ENCODE measurements at places on chromosomes 5 and 9.

- DNase-seq = no peak
Observed at GRCh38 chr5:107597803-107598202, 72.9 kb downstream of the EFNA5 start.

GRCh38 chr9:115923410-115923809 is 230.2 kb upstream of the PAPPA start:
- no peak for DNase-seq

- no peak for DNase-seq
Observed at GRCh38 chr5:103356350-103357091, 98.0 kb downstream of the MACIR start.

DNA sequence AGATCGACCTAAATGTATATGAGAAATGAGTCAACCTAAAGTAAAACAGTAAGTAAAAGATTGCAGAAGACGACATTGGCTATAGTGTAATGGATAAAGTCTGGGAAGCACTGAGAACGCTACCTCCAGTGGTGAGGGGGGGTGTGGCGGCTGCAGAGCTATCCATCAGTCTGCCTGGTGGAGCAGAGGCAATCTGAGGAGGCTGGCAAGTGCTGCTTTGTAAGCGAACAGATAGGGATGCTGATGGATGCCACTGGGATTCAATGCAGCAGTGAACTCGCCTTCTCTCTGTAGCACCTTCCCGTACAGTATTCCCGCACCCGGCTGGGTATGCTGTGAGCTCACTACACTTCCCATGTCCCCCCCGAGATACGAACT is 261.5 kb downstream of the NSG2 start:
- DNase-seq = no peak

DNA sequence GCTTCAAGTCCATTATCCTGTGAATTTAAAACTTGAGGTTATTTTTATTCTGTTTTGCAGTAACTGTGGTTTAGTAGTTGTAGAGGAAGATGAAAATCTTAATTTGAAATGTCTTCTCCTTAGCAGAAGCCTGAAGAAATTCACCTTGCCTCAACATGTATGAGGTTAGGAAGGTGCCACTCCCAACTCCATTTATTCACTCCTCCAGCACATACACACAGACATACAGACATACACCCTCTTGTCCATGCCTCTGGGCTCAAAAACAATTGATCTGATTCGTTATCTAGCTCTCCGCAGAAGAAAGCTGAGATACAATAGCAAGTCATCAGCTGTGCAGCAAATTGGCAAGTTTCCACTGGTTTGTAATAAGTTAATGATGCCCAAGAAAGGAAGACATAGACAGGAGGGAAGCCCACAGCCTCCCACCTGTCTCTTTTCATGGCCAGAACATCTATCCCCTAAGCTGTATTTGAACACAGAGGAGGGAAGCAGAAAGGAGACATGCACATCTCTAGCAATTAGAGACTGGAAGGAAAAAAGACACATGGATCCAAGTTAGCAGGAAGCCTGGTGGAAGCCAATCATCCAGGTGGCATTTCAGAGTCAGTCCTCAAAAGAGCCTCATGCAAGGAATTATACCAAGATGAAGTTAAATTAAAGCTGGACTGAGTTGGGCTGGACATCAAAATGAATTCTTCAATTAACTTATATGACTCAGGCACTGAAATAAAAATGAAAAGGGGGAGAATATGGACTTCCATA is 257.9 kb downstream of the ASTN2 start:
- DNase-seq = peak; percentile 54

DNA sequence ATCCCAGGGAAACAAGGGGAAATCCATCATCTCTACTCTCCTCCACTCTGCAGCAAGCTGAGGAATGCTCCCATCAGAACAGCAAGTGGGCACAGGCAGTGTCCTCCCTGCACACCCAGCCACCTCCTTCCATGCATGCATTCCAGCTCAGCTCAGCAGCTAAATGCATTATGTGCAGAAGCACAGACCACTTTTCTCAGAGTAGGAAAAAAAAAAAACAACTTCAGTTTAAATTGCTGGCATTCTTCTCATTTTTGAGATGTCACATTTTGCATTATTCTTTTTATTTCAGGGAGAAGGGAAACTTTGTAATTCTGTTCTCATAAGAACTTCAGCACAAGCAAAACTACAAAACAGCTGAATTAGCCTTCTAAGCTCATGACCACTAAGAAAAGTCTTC is 312.2 kb downstream of the SEMA5A start:
- no peak for DNase-seq

DNA sequence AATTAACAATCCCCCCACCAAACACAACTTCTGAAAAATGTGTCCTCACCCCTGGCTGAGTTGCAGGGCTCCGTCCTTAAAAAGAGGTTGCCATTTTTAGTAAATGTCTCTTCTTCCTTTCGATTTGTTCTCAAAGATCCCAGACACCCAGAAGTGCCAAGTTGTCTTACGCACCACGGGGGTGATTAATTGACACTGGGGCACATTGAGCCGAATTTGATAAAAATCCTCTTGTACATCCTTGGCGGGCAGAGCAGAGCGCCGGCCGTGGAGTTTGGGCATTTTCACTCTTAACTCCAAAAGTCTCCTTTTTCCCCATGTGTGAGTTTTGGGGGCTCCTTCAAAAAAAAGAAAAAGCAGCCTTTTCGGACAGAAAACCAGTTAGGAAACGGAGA is 4.5 kb downstream of the LMX1B start:
- no peak for DNase-seq

DNA sequence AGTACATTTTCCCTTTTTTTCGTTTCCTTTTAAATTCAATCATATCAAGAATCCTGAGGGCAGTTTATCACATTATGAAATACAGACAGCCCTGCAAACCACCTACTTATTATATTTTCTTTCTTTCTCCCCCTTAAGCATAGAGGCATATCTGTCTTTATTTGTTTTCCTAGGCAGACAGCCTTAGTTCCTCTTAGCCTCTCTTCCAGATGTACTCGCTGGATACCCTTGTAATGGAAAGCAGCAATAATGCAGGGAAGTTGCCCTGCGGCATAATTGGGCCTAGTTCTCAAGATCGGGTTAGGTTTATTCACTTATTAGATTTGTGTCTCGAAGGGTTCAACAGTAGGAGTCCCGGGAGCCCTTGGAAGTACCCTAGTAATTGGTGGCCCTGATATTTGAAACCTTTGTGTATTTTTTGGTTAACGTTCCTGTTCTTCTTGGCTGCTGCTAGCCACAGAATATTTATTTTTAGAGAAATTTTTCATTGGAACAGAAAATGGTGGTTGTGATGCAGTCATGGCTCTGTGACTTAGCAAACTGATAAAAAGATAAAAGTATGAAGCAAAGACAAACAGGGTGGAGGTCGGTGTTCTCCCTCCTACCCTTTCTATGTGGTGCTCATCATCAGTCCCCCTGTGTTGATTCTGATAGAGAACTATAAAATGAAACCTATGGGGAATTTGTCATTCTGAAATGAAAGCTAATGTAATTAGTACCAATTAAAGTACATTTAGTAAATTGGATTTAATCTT is 6.4 kb downstream of the TLE4 start:
- no peak for DNase-seq

- DNase-seq = peak; percentile 93
Observed at GRCh38 chr9:85212209-85212608, 529.5 kb downstream of the AGTPBP1 start.

GRCh38 chr5:118016396-118016795 is 972.0 kb downstream of the DTWD2 start:
- no peak for DNase-seq

DNA sequence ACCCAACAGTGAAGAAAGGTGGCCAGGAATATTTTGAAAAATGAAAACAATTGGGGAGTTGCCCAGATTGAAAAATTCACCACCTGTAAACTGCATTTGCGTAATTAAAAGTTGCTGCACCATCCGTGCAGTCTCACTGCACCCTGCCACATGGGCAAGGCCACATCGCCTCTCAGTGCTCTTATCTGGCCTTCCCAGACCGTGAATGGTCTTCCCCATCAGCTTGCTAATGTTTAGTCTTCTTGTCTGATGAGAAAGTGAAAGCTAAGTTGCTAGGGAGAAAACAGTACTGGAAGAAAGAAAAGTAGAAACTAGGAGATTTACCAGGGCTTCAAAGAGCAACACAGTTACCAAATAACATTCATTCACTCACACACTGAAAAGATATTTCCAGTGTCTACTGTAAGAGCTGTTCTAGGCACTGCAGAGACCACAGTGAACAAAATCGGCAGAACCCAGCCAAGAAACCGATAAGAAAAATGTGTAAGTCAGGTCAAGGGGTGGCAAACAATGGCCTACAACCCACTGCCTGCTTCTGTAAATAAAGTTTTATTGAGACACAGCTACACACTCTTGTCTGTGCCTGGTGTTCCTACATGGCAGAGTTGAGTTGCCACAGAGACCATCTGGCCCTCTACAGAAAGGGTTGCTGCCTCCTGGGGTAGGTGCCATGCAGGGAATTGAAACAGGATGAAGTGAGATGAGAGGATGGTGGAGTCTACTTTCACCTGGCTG is 51.2 kb upstream of the CTSL start:
- no peak for DNase-seq

All from foreskin keratinocyte (primary cell).